Activated CD8-positive, alpha-beta memory T cell treated with anti-CD3 and anti-CD28 coated beads for 4 hours (primary cell): ENCODE measurements at places on chromosomes 6 and 20.

- DNase-seq: no peak
Observed at GRCh38 chr6:100084316-100084990, 90.4 kb upstream of the MCHR2 start.

- DNase-seq: no peak
Observed at GRCh38 chr20:19049514-19049913, 162.9 kb upstream of the SLC24A3 start.

DNA sequence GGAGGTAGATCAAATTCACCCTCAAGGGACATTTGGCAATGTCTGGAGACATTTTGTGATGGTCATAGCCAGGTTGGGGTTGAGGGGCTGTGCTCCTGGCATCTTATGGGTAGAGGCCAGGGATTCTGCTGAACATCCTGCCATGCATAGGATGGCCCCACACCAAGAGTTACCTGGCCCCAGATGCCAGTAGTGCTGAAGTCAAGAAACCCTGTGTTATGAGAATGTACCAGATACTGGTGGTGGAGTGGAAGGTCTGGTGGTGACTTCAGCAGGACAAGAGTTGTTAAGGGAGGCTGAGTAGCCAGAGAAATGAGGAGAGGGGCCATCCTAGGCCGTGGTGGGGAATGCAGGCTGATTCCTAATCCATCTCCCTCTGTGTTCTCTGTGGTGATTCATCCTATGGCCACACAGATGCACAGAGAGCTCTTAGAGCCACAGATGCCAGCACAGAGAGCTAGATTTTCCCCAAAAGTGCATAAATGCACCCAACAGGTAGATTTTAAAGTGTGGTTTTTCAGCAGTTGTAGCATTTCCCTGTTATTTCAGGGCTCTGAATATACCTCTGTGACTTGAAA lies 43.6 kb downstream of the CDYL start:
- no peak for DNase-seq

DNA sequence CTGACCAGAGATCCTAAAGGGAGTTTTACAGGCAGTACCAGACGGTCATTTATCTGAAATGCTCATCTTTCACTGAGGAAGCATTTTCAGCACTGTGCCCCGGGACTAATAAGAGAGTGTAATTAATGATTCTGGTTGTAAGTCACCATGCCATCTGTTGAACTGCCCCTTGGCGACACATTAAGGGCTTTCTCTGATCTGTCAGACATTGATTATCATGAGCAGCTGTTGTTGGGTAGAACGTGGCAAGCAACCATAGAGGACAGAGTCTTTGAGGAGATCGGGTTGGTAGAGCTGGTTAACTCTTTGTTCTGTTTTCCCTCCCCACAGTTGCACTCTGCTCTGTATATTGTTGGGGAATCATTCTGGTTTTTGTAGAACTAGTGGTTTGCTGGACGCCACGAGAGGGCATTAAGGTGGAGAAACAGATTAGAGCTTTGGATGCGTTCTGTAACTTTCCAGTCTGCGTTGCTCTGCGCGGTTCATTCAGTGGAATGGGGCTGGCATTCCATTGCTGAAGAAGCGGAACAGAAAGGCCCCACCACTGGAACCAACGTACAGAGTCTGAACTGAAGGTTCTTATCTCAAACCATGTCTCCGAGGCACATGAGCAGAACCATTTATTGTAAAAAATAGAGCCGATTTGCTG lies 34.3 kb downstream of the RPRD1B start:
- no peak for DNase-seq

GRCh38 chr6:155765275-155766194 lies 309.9 kb upstream of the NOX3 start:
- DNase-seq: no peak

DNA sequence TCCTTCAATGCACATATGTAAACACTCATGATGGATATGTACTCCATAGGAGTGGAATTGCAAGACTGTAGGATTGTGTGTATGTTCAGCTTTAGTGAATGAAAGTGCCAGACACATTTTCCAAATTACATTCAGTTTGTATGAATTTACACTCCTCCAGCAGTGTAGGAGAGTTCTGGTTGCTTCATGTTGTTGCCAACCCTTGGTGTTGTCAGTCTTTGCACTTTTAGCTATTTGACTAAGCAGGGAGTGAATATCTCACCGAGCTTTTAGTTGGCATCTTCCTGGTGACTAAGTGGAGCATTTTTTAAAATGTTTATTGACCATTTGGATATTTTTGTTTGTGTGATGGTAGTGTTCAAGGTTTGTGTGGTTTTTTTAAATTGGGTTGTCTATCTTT lies 23.9 kb downstream of the NKX2-4 start:
- no peak for DNase-seq

DNA sequence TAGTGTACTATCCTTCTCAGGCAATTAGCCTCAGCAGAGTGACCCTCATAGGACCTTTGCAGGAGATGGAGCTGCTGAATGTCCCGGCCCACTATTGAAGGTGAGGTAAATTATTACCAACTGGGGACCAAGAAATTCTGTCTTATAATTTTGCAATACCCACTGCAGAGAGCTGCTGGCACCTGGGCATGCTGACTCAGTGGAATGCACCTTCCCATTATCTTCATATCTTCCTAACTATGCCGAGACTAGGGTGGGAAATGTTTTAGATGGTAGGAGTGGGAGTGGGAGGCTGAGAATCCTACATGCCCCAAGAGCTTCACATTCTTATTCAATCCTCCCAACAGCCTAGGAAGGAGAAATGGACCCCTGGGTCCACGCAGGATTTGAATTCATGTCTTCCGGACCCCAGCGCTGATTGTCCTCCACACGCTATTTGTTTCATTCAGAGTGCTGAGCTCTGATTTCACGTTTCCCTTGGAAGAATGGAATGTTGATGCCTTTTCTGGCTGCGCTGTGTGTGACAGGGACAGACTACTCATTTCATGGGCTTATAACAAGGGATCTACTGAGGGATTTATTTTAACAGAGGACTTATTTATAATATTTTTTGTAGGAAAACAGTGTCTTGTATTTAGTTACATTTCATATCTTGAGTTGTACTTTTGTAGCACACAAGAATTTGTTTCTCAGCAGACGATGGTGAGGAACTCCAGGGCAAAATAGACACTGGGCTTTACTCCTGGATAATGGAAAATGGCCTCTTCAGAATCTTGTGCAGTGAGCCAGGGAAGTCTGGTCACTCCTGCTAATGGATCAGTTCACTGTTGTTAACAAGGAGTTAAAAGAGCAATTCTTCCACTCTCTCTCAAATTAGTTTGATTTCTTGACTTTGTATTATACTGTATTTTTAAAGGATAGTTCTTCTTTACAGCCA lies 66.4 kb downstream of the FYN start:
- DNase-seq: no peak

GRCh38 chr6:15331143-15331542 lies 85.3 kb downstream of the JARID2 start:
- DNase-seq: no peak

GRCh38 chr6:168100803-168101589 lies 22.0 kb upstream of the FRMD1 start:
- DNase-seq: no peak

GRCh38 chr20:61889659-61890058 lies 176.0 kb downstream of the TAF4 start:
- DNase-seq: no peak

- no peak for DNase-seq
Observed at GRCh38 chr6:116307001-116307400, 27.3 kb upstream of the TSPYL1 start.

DNA sequence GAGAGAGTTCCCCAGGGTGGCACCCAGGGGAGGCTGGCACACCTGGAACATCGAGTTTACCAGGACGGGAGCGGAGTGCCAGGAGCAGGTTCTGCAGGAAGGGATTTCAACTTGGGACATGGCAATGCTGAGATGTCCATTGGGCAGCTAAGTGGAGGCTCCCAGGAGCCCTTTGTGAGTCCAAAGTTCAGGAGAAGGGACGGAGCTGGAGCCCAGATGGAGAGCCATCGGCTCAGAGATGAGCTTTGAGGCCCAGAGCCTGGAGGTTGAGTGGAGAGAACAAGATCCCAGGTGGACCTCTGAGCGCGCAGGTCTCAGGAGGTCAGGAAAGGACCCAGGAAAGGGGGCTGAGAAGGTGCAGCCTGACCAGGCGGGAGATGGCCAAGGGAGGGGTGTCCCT lies 67.5 kb upstream of the AFDN start:
- DNase-seq: no peak

DNA sequence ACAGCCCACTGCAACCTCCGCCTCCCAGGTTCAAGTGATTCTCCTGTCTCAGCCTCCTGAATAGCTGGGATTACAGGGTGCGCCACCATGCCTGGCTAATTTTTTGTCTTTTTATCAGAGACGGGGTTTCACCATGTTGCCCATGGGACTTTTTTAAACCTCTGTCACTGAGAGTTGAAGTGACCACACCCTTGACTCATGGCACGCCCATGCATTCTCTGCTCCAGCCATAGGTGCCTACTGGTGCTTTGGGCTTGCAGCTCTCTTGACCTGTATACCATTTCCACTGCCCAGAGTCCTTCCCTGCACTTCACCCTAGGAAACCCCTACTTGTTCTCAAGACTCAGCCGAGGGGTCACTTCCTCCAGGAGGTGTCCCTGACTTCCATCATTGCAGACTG lies 2.4 kb upstream of the SCRT2 start:
- no peak for DNase-seq

DNA sequence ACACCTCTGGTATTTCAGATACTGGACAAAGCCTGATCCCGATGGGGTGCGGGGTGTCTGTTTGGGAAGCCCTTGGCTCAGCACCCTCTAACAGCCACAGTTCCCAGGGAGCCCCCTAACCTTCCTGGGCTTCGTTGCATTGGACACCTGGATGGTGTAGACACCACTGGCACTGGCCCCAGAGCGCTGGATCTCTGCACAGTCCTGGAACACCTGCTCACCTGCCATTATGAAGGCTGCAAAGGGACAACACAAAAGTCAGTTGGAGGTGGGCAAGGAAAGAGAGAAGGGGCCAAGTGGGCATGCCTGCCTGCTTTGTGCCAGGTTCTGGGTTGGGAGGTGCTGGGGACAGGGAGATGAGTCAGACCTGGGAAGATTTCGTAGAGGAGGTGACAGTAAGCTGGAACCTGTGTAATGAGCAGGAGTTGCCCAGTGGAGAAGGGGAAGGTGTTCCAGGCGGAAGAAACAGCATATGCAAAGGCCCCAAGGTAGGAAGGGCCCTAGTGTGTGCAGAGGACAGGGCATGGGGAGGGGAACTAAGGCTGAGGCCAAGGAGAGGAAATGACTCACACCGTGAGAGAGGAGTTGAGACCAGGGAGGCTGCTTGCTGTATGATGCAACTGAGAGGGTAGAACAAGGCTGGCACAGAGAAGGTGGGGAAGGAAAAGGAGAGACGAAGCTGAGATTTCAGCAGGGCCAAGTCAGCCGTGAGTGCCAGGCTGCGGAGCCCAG lies 34.9 kb downstream of the ANGPT4 start:
- no peak for DNase-seq

- no peak for DNase-seq
Observed at GRCh38 chr6:158660333-158660754, 10.5 kb downstream of the SYTL3 start.

DNA sequence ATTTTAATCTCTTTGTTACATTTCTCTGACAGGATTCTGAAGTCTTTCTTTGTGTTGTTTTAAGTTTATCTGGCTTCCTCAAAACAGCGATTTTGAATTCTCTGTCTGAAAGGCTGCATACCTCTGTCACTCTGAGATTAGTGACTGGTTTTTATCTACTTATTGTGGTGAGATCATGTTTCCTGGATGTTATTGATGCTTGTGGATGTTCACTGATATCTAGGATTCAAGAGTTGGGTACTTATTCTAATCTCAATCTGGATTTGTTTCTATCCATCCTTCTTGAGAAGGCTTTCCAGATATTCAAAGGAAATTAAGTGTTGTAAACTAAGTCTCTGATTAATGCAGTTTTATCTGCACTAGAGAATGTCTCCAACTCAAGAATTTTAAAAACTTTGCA lies 1076.1 kb upstream of the ADGRB3 start:
- DNase-seq: no peak

DNA sequence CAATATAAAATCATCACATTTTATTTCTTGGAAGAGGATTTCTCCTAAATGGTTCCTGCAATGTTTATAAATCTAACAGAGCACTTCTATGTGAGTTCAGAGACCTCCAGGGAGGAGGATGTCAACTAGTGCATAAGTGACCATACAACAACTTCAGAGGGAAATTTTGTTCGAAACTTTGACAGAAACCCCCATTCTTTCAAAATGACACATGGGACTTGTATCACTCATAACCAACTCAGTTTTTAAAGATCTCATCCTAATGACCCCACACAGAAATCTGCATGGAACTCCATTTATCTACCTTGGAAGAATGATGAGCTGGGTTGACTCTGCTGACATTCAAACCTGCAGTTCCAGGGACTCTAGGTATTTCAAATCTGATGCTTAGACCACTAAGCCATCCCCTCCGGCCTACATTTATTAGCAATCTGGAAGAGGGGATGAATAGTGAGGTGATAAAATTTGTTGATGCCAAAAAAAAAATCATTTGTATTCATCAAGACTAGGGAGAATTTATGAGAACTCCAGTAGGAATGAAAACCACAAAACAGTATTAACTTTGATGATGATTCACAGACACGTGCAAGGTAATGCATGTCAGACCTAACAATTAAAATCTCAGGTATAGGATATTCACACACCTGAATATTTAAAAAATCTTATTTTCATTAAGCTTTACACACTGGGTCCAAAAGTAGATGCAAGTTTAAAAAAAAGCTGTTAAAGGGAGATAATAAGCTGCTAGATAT lies 153.0 kb downstream of the REV3L start:
- DNase-seq: no peak
